ENCODE measurements at places on chromosomes 6 and 20. TPM values are rescaled to one million over a fixed set of nuclear protein-coding genes. Genes with fewer than 3 reads are reported as not detected.

The CEP85L gene
- total RNA-seq = 41.9 TPM

The PLCB4 gene
- 5.7 TPM for total RNA-seq

The GRM1 gene
- 0.09 TPM for total RNA-seq

The ADGRB3 gene
- 1.5 TPM for total RNA-seq

The SFTA2 gene
- not detected for total RNA-seq

The ECT2L gene
- total RNA-seq = 0.09 TPM

The SDC4 gene
- 6.0 TPM for total RNA-seq

The RNF146 gene
- total RNA-seq = 39.2 TPM

The NRSN1 gene
- total RNA-seq = not detected

The CALHM4 gene
- total RNA-seq = not detected

DNA sequence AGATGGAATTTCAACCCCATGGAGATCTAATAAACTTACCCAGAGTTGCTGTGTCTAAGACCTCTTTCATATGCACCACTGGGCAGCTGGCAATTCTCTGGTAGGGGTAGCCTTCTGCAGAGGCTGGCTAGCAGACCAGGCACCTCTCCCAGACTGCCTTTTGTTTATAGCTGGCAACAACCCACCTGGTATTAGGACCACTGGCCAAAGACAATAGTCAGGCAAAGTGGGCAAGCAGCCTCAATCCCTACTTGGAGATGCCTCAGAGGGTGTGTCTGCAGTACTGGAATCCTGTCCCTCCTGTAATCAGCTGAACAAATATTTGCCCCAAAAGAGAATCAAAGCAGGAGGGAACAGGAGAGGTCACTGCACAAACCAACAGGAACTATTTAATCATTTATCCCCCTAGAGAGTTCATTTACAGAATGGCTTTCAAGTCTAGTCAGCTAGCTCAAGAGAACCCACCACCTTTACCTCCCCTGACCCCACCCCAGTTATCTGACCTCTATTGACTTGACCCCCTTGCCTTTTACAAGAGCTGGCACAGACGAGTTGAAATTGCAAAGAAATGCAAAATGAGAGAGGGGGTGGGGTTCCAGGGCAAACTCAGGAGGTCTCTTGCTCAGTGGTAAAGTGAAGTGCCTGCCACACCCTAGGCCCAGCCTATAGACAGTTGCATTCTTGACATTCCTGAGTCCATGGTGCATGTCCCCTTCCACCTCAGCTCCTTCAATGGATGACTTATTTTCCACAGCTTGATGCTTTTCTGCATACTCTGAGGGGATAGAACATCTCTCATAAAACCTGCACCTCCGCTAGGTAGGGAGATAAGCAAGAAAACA is 2.8 kb downstream of the BCL2L1 start:
- H3K4me1 ChIP-seq = peaks cover 42% of the 10 kb centered on the region
- no peaks in the 10 kb centered on the region for H3K27me3 ChIP-seq
- peaks cover 33% of the 10 kb centered on the region for H3K36me3 ChIP-seq
- peak overlapping the region; percentile 54 for H3K27ac ChIP-seq

DNA sequence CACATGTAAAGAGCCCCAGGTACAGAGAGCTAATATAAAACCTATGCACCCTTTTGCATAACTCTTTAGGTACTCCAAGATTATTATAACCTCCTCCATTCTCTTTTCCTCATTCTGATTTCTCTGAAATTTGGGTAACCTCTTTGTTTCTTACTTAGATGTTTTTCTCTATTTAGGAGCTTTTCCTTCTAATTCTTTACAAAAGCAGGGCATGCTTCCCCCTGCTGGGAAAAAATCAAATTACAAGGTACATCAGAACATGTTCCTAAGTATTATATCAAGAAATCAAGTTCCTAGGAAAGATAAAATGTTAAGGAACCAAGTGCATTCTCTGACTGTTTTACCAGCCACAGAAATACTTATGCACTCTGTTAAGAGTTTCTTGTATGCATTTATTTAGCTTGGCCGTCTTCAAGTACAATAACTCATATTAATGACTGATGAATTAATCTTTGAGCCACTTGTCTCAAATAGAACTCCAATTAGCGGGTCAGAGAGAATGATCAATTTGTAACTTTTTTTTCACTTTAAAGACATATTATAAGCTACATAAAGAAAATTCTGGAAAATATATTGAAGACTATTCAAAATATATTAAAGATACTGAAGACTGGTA is 2.1 kb downstream of the KHDRBS2 start:
- H3K27ac ChIP-seq = no peak overlapping the region
- peak; percentile 66 for DNase-seq
- H3K27me3 ChIP-seq = peaks cover 11% of the 10 kb centered on the region
- H3K36me3 ChIP-seq = no peaks in the 10 kb centered on the region
- H3K4me1 ChIP-seq = peaks cover 7% of the 10 kb centered on the region

DNA sequence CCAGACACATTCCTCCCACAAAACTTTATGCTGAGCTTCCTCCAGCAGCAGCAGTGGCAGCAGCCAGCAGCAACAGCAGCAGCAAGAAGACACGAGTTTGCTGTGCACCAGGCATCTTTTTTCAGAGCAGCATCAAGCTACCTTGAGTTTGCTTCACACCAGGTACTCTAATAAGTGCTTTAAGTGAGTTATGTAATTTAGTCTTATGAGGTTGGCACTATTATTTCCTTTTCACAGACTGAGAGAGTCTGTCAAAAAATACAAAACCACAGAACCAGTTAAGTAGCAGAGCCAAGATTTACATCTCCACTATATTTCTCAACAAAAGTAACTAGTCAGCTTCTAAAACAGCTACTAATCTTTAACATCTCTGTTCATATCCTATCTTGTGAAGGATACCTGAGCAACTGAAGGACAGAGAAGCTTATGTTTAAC is 23.7 kb downstream of the RANBP9 start:
- H3K27me3 ChIP-seq = no peaks in the 10 kb centered on the region
- peaks cover 9% of the 10 kb centered on the region for H3K36me3 ChIP-seq
- H3K27ac ChIP-seq = no peak overlapping the region
- H3K4me1 ChIP-seq = no peaks in the 10 kb centered on the region

DNA sequence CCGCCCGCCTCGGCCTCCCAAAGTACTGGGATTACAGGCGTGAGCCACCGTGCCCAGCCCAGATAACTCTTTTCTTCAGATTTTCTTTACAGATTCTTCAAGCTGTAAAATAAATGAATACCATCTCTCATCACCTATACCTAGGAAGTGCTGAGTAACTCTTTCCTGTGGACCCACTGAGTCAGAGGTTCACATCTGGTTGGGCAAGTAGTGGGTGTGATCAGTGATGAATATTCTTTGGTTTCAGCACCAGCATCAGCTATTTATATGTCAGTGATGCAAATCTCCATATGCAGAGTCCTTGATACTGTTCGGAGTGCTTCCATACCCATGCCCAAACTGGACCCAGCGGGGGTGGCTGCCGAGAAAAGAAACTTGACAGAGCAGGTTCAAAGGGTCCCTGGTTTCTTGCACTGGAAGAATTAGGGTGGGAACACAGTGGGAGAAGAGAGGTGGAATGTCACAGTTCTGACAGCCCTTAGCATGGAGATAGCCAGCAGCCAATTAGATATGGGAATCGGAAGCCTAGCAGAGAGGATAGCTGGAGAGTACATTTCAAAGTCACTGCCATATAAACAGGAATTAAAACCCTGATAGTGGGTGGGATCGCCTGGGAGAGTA is 64.9 kb upstream of the DDR1 start:
- DNase-seq = no peak
- H3K36me3 ChIP-seq = no peaks in the 10 kb centered on the region
- no peak overlapping the region for H3K27ac ChIP-seq
- H3K4me3 ChIP-seq = no peak overlapping the region
- no peaks in the 10 kb centered on the region for H3K27me3 ChIP-seq

DNA sequence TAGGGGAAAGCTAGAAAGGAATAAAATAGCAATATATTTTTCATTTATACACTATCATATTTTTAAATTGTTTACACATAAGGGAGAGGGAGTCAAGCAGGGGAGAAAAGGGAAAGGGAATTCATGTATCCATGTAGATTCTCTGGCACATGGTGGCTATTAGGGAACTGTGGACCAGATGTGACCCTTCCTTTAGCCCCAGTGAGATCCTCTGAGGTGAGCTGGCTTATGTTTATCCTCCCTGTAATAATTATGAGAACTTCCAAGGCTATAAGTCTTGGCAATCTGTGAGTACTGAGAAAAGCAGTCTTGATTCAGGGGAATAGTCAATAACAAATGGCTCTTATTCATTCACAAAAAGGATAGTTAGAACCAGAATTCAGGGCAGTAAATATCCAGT is 42.6 kb downstream of the TSBP1 start:
- no peaks in the 10 kb centered on the region for H3K36me3 ChIP-seq
- no peaks in the 10 kb centered on the region for H3K27me3 ChIP-seq
- no peaks in the 10 kb centered on the region for H3K4me1 ChIP-seq
- no peak overlapping the region for H3K4me3 ChIP-seq
- no peak overlapping the region for H3K27ac ChIP-seq

DNA sequence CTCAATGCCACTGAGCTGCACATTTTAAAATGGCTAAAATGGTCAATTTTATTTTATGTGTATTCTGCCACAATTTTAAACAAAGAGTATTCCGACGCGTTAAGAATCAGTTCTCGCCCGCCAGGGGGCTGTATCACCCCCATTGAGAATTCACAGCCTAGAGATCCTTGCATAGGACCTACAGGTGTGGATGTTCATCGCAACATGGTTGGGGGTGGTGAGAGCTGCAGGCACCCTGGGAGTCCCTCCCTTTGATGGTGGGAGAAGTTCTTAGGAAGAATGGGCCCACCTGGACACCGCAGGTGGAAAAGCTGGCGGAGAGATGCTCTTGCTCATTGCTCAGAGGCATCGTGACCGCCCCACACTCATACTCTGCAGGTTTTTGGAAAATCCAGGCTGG is 63.5 kb downstream of the SLC2A10 start:
- H3K27ac ChIP-seq = no peak overlapping the region
- no peak for DNase-seq
- no peaks in the 10 kb centered on the region for H3K36me3 ChIP-seq
- H3K27me3 ChIP-seq = peaks cover 4% of the 10 kb centered on the region
- no peak overlapping the region for H3K4me3 ChIP-seq
- no peaks in the 10 kb centered on the region for H3K4me1 ChIP-seq

DNA sequence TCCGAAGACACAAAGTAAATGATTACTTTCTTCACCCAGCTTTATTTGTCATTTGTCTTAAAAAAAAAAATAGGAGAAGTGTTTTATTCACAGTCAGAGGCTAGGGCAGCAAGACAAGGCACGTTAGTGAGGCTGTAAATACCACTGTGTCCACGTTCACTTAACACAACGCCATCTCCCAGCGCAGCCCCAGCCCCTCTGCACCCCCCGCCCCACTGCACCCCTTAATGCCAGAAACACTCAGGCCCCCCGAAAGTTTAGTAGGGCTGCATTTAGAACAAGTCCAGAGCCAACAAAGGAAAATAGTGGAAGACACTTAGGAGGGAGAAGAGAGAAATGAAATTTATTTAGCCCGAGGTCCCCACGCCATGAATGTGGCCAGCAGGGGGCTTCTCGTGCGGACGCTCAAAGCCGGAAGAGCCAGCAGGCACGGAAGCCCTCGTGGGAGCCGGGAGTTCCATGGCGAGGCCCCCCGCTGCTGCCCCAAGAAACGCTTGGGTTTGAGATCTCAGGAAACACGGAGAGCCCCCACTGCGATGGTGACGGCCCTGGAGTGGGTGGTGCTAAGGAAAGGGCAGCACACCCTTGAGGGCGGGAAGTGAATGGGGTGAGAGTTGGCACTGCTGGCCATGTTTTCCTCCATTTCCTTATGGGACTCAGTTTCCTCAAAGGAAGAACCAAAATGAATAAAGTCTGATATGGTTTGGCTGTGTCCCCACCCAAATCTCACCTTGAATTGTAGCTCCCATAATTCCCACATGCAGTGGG is 50.2 kb downstream of the IYD start:
- peak overlapping the region; percentile 77 for H3K27ac ChIP-seq
- peak overlapping the region; percentile 5 for H3K4me3 ChIP-seq
- peak; percentile 85 for DNase-seq
- H3K4me1 ChIP-seq = peaks cover 4% of the 10 kb centered on the region
- H3K27me3 ChIP-seq = no peaks in the 10 kb centered on the region
- no peaks in the 10 kb centered on the region for H3K36me3 ChIP-seq

DNA sequence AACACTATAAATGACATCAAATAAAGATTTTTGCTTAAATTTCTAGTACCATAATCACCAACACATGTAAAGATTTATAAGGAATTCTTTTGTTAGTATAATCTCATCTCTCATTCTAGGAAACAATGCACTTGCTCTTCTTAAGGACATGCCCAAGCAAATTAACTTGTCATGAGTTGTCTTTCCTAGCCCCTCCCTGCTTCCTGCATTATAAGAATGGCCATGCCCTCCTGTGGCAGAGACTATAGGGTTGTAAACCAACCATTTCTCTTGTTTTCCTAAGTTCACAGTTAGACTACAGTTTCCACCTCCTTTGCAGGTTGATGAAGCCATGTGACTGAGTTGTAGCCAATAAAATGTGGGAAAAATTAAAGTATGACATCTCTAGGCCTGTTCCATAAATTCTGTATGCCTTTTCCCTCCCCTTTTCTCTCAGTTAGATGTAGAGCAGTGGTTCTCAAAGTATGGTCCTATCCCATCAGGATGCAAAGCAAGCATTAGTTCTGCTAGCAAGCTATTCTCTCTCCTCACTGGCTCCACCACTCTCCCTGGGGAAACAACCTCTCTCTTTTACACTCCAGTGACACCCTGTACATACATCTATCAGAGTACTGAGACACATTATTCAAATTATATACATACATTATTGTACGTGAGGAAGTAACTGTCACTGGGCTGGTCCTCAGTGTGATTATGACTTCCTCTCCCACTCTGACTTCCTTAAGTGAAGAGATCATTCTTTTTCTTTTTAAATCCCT is 295.0 kb downstream of the PKHD1 start:
- no peaks in the 10 kb centered on the region for H3K27me3 ChIP-seq
- H3K4me3 ChIP-seq = no peak overlapping the region
- DNase-seq = no peak
- no peak overlapping the region for H3K27ac ChIP-seq
- no peaks in the 10 kb centered on the region for H3K36me3 ChIP-seq

DNA sequence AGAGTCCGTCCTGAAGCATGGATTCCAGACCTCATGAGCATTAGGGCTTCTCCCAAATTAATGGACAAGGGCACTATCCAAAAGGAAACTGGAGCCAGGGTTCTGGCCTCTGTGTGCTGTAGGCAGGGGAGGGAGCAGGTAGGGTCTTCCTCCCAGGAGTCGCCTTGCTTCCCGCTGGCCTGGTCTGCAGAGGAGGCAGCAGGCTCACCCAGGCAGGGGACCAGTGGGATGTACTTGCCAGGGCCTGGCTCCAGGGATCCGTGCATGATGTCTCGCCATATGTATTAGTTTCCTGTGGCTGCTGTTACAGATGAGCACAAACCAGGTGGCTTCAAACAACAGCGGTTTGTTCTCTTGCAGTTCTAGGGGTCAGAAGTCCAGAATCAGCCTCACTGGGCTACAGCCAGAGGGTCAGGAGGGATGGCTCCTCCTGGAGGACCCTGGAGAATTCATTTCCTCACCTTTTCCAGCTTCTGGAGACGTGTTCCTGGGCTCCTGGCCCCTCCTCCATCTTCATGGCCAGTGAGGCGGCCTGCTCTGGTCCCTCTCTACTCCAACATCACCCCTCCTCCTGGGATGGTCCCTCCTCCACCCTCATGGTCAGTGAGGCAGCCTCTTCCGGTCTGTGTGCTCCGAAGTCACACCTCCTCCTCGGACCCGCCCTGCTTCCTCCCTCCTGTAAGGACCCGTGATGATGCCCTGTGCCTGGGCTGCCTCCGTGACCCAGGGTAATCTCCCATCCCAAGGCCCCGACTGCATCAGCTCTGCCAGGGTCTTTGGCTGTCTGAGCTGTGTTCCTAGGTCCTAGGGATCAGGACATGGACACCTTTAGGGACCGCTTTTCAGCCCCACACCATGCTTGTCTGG is 329.1 kb downstream of the CDH4 start:
- H3K4me3 ChIP-seq = no peak overlapping the region
- no peak for DNase-seq
- peaks cover 2% of the 10 kb centered on the region for H3K27me3 ChIP-seq
- no peak overlapping the region for H3K27ac ChIP-seq
- no peaks in the 10 kb centered on the region for H3K4me1 ChIP-seq

All from muscle of leg (tissue), 16 donors.